ENCODE measurements at places on chromosomes 13 and 19.
A peak's percentile ranks its signal among the peaks of the same experiment; 100 is the strongest.

DNA sequence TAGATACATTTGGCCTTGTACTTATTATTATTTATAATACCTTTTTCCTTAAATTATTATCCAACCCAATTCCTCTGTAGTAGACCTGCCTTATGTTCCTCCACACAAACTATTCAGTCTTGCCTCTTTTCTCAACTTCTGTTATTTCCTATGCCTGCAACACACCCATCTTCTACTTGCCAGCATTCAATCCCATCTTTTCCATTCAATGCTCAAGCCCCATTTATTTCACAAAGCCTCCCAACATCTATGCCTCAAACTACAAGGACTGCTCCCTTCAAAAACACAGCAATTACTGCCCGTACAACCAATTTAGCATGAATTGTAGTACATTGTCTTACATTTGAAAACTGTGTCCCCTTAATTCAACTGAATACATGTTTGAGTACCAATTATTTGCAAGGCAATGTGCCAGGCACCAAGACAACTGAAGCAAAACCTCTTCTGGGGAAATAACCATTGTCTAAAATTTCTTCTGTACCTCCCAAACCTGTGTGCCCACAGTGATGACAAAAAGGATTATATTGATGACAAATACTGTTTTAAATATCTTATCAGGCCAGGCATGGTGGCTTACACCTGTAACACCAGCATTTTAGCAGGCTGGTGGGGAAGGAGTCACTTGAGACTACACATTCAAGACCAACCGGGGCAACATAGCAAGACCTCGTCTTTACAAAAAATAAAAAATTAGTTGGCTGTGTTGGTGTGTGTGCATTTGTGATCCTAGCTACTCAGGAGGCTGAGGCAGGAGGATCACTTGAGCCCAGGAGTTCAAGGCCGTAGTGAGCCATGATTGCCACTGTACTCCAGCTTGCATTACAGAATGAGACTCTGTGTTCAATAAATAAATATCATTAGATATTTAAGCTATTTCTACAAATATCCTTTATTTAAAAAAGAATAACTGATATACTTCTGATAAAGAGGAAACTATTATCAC, 35.1 kb downstream of the ELF1 start:
- no peak for DNase-seq

DNA sequence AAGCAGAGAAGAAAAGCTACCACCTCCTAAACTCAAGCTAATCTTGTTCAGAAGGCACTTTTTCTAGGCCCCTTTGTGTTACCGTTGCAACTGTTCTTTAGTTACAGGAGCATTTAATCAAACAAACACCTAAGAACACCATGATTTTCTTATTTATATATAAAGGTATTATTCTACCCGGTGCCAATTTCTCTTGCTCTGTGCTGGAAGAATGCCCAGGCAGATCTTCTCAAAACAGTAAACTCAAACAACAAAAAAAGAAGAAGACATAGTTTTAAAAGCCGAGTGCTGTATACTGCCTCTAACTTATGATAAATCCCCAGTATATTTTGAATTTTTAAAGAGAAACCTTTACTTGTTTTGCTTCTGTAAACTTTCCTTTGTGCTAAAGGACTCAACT, 20.4 kb downstream of the SLC7A1 start:
- DNase-seq, result no peak

GRCh38 chr19:17340302-17340870, 3.0 kb downstream of the GTPBP3 start:
- no peak for DNase-seq

DNA sequence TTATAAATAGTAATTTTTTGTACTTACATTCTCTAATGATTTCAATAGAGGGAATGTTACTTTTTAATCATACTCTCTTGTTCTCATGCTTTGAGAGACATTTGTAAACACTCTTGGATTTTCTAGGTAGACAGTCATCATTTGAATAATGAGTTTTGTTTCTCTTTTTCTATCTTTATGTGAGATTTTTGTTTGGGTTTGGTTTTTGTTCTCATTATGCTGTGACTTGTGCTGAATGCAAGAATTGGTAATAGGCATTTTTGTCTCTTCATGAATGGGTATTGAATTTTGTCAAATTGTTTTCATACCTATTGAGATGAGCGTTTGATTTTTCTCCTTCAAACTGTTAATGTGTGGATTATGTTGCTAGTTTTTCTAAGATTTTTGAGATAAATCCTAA, 56.8 kb upstream of the GPR183 start:
- no peak for DNase-seq

GRCh38 chr19:16121967-16122366, 10.3 kb downstream of the RAB8A start:
- DNase-seq, result no peak

- no peak for DNase-seq
Observed at GRCh38 chr19:31255831-31256592, 93.2 kb downstream of the TSHZ3 start.

DNA sequence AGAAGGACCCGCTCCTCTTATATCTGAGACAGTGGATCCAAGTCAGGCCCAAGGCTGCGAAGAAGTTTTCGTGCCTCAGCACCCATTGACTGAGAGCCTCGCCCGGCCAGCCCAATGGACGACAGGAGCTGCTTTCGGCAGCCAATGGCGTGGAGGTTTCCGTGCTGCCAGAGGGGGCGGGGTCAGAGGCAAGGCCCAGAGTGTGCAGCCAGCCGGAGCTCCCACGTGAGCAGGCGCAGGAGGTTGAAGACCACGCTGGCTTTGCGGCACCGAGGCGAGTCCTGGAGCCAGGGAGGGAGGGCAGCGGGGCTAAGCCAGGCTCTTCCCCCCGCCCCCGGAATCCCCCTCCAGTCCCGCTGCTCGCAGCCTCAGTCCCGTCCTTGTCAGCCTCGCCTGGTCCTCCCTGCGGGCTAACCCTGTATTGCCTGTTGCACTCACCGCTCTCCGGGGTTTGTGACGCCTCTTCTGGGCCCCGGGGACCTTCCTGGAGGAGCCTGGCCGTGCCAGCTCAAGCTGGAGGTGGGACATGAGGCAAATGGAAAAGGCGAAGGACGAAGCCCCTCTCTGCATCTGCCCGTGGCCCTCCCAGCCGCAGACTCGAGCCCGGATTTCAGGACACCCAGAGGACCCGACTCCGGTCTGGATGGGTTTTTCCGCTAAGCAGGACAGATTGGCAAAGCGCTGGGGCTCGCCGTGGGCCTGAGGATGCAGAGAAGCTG, 1.5 kb downstream of the IFNL4 start:
- DNase-seq, result no peak

- no peak for DNase-seq
Observed at GRCh38 chr13:108086678-108087077, 128.7 kb downstream of the LIG4 start.

DNA sequence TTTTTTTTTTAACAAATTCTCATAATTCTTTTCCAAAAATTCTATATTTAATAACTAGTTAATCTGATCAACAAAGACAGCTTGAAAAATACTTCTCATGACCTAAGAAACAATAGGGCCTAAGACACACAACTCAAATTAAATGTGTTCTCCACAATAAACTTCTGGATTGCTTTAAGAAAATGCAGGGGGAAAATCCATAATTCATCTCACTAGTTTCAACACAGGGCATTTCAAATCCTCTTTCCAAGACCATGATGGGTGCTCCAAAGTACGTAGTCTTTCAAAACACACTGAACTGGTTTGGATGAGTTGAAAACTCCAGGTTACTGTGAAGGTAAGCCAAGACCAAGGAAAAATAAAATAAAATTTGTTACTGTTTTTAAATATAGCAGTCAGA, 62.6 kb downstream of the DCLK1 start:
- DNase-seq, result no peak

GRCh38 chr19:10517760-10518443, 655 bp upstream of the S1PR5 start:
- DNase-seq, result no peak

GRCh38 chr19:30555075-30555790, 183.0 kb downstream of the ZNF536 start:
- no peak for DNase-seq

DNA sequence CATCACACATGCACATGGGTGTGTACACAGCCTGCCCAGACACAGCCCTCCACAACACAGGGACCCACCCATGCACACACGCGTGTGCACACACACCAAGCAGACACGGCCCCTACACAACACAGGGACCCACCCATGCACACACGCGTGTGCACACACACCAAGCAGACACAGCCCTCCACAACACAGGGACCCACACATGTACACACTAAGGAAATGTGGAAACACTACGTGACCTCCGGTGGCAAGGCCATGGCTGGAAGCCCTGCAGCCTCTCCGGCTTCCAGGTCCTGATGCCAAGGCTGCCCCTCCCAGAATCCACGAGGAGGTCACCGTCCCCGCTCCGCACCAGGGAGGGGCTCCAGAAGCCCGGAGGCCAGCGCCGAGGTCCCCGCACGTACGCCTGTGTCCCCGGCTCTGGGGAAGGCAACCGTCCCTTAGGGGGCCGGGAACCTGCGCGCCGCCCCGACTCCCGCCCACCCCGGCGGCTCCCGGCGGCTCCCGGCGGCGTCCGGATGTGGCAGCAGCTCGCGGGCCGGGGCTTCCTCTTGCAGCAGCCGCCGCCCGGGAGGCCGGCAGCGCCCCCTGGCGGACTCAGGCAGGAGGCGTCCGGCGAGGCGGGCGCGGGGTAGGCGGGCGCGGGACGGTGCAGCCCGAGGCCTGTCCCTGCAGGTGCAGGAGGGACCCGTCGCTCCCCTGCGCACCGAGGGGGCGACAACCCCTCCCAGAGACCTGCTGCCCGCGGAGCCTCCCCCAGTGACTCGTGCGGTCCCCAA, 29.8 kb upstream of the GRTP1 start:
- peak; percentile 69 for DNase-seq

DNA sequence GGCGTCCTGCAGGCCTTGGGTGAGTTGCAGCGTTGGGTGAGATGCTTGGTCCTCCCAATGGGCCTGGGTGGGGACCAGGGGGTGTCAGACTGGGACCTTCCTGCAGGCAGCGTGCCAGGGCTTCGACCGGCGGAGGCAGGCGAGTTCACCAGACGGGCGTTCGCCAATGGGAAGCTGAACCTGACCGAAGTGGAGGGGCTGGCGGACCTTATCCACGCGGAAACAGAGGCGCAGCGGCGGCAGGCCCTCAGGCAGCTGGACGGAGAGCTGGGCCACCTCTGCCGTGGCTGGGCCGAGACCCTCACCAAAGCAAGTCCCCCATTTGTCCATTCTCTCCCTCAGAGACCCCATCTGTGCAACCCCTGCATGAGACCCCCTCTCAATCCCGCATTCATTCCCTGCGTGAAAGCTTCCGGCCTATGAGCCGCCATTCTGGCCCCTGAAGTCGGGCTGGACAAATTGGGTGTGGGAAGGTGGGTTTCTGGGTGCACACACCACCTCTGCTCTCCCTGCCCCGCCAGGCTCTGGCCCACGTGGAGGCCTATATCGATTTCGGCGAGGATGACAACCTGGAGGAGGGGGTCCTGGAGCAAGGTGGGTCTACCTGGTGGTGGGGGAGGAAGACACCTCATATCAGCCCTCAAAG, 1.2 kb downstream of the GTPBP3 start:
- DNase-seq, result no peak

GRCh38 chr19:18435178-18435841, 2.6 kb downstream of the ISYNA1 start:
- no peak for DNase-seq

DNA sequence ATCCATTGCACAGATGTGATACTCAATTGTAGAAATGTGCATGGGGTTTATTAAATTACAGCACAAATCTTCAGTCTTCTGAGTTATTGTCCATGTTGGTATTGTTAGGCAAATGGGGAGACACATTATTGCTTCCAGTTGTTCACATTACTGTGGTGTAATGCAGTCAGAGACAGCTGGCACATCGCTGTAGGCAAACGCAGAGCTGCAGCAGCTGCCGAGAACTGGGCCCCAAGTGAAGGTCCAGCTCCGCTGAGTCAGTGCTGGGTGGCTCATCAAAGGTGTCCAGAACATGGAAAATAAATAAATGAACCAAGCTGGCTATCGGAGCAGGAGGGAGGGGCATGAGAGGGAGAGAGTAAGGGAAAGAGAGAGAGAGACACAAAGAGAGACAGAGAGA, 299.1 kb upstream of the OBI1 start:
- no peak for DNase-seq

DNA sequence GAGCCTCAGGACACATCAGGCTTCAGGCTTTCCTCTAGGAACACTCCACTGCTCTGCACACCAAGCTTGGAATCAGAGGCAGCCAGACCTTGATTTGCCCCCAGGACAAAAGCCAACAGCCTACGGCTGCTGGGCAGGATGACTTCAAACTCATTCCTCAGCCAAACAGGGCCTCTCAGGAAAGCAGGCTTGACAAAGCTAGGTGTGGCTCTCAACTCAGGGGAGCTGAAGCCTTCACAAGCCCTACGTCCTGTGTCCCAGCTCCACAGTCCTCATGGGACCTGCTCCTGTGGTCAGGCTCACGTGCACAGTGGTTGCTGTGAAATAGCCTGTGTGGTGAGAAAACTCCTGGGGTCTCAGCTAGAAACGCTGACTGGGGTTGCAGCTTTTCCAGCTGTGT, 398.9 kb upstream of the ZNF507 start:
- no peak for DNase-seq

DNA sequence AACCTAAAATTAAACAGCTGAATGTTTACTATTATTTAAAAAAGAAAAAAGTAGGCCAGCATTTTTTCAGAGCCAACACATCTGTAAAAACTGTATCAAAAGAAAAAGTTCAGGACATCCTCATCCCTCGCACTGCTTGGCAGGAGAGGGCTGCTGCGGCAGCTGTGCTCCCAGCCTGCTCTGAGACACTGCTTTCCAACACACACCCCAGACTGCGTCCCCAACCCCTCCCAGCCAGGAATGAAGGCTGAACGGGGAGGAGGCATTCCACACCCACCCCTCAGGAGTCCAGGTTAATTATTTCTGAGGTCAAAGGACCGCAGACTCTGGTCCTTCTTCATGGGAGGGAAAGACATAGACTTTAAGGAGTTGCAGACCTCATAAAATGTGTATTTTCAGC, 43.1 kb downstream of the COL4A1 start:
- no peak for DNase-seq

DNA sequence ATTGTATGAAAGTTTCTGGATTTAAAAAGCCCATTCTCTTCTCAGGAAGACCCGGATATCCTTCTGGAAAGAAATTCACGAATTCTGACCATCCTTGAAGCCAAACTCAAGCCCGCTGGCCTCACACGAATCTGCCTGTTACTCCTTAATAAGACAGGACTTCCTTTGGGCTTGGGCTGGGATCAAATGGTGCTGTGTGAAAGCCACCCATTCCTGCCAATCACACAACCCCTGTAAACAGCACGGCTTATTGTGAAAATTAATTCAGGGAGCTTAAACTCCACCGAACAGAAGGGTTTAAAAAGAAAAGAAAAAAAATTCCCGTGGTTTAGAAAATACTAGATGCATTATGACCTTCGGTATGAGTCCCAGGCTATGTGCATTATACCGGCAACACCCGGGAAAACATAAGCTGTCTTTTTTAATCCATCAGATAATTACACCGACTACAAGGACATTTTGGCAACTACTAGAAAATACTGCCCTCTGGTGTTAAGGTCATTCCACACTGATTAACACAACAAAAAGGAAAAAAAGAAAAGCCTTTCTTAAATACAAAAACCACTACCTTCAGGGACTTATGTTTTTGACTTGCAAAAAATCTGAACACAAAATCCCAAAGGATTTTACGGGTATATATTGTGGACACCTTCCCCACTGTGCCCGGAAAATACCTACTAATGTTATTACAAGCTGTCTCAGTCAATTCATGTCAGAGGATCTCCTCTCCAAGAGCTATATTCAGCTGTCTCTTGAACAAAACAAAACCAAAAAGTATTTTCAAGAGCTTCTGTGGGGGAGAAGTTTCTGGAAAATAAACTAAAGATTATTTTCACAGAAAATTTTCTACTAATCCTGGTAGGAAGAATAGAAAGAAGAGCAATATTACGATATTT, 76.0 kb upstream of the LSM14A start:
- peak; percentile 31 for DNase-seq

GRCh38 chr19:39917561-39918182, 16.8 kb downstream of the FCGBP start:
- DNase-seq, result no peak

Measured in fibroblast of gingiva (primary cell).